Hematopoietic multipotent progenitor cell (in vitro differentiated cells): ENCODE measurements at places on chromosomes 12 and 14.

- DNase-seq = no peak
These were observed 353.1 kb downstream of the NAV3 start for GRCh38 chr12:78183824-78184223.

- DNase-seq = no peak
These were observed 93.1 kb upstream of the HIF1A start for GRCh38 chr14:61602003-61602732.

DNA sequence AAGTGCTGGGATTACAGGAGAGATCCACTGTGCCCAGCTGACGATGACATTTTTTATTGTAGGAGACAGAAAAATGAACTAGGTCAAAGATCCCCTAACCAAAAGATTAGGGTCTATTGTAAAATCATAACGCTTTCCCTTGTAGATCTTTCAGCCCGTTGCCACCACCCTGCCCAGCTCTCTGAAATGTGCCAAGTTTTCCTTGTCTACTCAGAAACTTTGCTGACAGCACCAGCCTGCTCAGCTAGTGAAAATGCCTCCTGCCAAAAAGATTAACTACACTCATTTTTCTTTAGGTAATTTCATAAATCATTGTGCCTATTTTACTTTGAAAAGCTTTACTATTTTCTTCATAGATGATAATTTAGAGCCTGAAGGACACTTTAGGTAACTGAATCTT lies 28.2 kb upstream of the RASSF3 start:
- DNase-seq = no peak

- no peak for DNase-seq
These were observed 9.8 kb upstream of the RMST start for GRCh38 chr12:97452839-97453238.

GRCh38 chr12:77104792-77105191 lies 39.4 kb upstream of the E2F7 start:
- DNase-seq = no peak

DNA sequence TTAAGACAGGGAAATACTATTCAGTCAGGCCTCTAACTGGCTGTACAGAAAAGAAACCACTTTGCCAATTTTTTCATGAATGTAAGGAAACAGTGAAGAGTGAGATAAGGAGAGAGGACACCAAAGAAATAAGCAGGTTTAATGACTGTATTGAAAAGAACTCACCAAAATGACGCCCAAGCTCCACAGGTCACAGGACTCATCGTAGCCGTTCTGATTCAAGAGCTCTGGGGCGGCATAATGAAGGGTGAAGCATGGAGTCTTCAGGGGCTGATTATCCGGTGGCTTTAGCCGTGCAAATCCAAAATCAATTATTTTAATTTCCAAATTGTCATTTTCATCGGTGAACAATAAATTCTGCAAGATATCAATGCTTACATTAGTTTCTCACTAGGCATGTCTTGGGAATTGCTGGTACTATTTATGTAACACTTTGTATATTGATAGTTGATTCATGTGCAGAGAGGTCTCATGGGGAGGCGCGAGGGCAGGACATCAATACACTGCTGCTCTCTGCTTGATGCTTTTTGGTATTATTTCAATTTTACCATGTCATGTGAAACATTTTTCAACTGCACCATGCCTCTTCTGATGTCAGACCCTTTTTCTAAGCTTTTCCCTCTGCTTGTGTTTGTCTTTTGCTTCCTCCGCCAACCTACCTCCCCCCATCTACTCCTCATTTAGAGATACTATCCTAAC lies 74.2 kb upstream of the TTC7B start:
- DNase-seq = no peak

- DNase-seq = no peak
These were observed 17.1 kb downstream of the ACTN1 start for GRCh38 chr14:68961781-68962584.
